ENCODE measurements at places on chromosomes 12 and 14. TPM values are rescaled to one million over a fixed set of nuclear protein-coding genes. Genes with fewer than 3 reads are reported as not detected.

Gene OR4L1
- not detected for total RNA-seq

Gene MGP
- 54.2 TPM for total RNA-seq

Gene GALNT16
- total RNA-seq = not detected

Gene CCDC197
- total RNA-seq = not detected

Gene RESF1
- total RNA-seq = 79.5 TPM

Gene BICDL1
- not detected for total RNA-seq

Gene HOXC9
- total RNA-seq = 0.16 TPM

Gene SBNO1
- 14.4 TPM for total RNA-seq

Gene PLEKHG7
- total RNA-seq = not detected

Gene PAH
- not detected for total RNA-seq

Gene SERPINA5
- total RNA-seq = not detected

Gene CD163
- total RNA-seq = not detected

Gene CCDC196
- total RNA-seq = not detected

Gene PGF
- total RNA-seq = 121 TPM

Gene CAMKK2
- 34.9 TPM for total RNA-seq

Gene COPZ1
- total RNA-seq = 133 TPM

Gene FOXG1
- total RNA-seq = not detected

Gene CCDC198
- not detected for total RNA-seq

Gene DHRS2
- total RNA-seq = 0.13 TPM

Gene LTBR
- total RNA-seq = 46.2 TPM

Gene TSPAN19
- total RNA-seq = not detected

Gene WDR89
- total RNA-seq = 22.4 TPM

Gene TSPAN11
- total RNA-seq = 2.3 TPM

Gene GLT1D1
- total RNA-seq = not detected

Gene ERC1
- 57.5 TPM for total RNA-seq

Gene PLEKHH1
- 0.16 TPM for total RNA-seq

Gene MYL6
- 3,963 TPM for total RNA-seq

Gene EID3
- 17.6 TPM for total RNA-seq

Gene LRRC43
- total RNA-seq = 0.81 TPM

Gene TMEM132C
- total RNA-seq = not detected

Gene SPX
- total RNA-seq = 0.16 TPM

Gene CCDC59
- 41.7 TPM for total RNA-seq

Gene CLEC1B
- not detected for total RNA-seq

Gene RFX4
- total RNA-seq = not detected

Gene EPYC
- total RNA-seq = not detected

Gene CAPZA3
- not detected for total RNA-seq

Gene WSB2
- 75.0 TPM for total RNA-seq

Gene RACGAP1
- total RNA-seq = 51.6 TPM
